AG04450 (cell line): ENCODE measurements at places on chromosomes 3 and 15.

DNA sequence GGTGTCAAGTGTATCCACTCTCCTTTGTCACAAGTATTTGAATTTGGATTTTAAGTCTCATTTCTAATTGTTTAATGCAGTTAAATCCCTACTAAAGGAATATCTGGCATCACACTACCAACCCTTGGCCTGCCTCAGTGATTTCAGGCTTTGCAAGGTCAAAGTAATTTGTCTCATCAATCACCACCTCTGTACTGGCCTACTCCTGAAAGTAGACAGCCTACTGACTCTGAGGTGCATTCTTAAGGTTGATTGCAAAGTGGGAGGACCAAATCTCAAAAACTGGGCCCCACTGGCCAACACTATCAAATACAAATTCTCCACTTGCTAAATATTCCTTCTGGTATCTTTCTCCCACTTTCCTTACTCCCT, 851 bp upstream of the TEX55 start:
- no peak for DNase-seq

DNA sequence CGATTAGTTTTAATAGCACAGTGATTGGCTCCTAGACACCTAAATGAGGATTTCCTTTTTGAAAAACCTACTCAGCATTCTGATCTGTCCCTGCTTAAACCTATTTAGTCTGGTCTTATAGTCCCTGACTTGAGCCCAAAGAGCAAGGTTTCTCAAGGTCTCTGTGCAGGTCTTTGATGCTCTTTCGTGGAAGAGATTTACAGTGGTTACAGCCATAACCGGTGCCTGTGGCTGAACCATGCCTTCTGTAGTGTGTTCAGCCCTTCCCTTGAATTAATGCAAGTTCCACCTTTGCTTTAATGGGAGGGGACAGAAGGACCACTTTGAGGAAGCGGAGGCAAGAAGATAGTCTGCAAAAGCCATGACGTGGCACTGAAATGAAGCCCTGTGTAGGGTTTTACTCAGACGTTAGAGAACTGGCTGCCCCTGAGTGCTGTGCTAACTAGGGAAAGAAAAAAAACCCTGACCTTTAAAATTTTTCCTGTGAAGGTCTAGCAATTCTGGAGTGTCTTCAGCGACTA, 43.0 kb downstream of the ZBTB38 start:
- no peak for DNase-seq

- no peak for DNase-seq
Measured at GRCh38 chr3:147216143-147216673, 190.1 kb downstream of the ZIC4 start.

- DNase-seq, result no peak
Measured at GRCh38 chr15:25237291-25237978, 201.4 kb downstream of the UBE3A start.

- DNase-seq, result no peak
Measured at GRCh38 chr3:181753391-181753790, 41.7 kb downstream of the SOX2 start.

DNA sequence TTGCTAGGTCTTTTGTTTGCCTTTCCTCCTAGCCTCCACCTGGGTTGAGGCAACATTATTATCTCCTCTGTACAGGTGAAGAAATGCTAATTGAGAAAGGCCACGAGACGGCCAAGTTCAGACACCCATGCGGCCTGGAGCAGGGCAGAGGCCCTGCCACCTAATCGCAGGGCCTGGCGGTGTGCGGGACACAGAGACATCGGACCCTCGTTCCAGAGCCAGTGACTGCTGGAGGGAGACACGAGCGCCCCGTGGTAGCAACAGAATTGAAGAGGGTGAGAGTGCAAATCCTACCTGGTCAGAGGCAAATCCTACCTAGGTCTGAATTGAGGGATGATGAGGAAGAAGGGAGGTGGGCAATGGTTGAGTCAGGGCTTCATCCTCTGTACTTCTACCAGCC, 113.8 kb upstream of the MEF2A start:
- no peak for DNase-seq
